ENCODE measurements at places on chromosomes 2 and 18. TPM values are rescaled to one million over a fixed set of nuclear protein-coding genes. Genes with fewer than 3 reads are reported as not detected.

Gene GLB1L
- 25.1 TPM for polyA plus RNA-seq

Gene CYP26B1
- polyA plus RNA-seq = 12.6 TPM

Gene ANKRD30BL
- polyA plus RNA-seq = 0.25 TPM

DNA sequence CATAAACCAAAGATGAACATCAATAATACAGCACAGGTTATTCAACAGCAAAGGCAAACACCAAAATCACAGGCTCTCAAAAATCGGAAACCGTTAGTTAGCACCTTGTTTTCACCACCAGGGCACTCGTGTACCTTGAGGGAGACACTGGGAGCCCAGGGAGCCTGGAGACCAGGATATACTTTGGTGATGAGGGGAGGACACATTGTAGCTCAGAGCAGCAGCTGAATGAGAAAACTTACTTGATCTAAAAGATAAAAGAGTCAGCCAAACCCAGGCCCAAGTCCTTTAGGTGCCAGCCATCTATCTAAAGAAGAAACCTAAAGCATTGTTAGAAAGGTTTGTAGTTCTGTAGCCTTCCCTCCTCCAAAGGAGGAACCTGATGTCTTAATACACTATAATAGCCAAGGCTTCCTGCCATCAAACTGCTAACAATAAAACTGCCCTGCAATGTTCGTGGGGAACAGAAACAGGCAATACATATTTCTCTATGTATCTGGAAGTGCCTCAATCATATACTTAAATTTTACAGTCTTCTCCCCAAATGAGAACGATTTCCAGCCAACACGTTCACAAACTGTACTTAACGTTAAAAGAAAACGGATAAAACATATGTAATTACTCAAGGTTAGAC, 19.3 kb downstream of the BCL11A start:
- no peak for DNase-seq

GRCh38 chr2:138707392-138708074, 72.7 kb downstream of the NXPH2 start:
- DNase-seq = no peak

- DNase-seq = no peak
Measured at GRCh38 chr18:31185186-31185950, 22.7 kb upstream of the DSC1 start.

DNA sequence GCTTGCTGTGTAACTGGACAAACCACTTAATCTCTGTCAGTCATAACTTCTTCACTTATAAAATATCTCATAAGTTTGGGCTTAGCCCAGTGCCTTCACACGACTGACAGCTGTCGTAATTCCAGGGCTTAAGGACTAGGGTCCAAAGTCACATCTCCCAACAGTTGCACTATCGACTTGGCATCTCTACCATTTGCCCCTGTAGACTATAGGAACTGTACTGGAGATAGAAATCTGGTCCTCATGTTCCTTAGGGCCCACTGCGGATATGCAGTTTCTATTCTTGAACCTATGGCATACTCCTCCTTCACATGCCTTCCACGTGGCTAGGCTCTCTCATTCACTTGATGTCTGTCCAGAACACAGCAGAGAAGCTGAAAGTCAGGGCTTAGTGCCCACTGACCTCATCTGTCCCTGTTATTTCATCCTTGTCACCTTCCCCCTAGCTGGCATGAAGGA, 2.7 kb downstream of the ABHD1 start:
- DNase-seq = no peak

DNA sequence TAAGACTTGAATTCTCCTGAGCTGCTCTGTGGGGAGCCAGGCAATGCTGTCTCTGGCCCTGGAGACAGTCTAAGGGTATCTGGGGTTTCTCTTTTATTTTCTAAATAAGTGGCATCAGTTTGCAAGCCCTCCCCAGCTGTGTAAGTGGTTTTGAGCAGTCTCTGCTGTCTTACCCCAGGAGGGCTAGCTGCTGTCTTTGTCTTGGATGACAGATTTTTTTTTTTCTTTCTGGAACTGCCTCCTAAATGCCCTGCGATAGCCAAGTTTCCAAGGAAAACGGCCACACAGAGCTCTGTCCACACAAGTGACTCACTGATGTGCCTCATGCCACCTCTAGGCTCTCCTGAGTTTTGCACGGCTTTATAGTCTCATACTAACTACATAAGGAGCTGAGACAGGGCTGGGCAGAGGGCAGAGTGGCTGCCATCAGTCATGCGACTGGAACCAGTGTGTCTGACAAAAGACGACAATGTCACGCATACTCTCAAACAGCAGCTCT, 37.2 kb upstream of the THOC1 start:
- DNase-seq = no peak

- no peak for DNase-seq
Measured at GRCh38 chr2:58047961-58048360, 1.4 kb downstream of the VRK2 start.

DNA sequence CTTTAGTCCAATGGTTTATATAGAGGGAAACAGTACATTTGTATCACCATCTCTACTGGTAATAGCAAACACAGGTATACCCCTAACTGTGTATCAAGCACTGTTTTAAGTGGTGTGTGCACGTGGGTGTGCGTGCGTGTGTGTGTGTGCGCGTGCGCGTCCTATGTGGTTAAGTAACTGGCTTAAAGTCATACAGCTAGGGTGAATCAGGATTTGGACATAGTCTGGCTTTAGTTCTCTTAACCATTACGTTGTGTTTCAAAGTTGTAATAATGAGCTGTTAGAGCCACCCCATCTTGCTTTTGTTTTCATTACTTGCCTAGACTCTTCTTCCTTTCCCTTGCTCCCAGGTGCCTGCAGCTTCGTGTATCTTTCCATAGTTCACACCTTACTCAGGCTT, 2.1 kb downstream of the HADHB start:
- no peak for DNase-seq

- no peak for DNase-seq
Measured at GRCh38 chr18:72091369-72091768, 452.8 kb downstream of the CBLN2 start.

Data from right renal cortex interstitium (tissue), 3 donors.